ENCODE measurements at places on chromosomes 12 and 14.

- no peak for ATAC-seq
Observed at GRCh38 chr14:87331991-87332390, 661.0 kb downstream of the GALC start.

DNA sequence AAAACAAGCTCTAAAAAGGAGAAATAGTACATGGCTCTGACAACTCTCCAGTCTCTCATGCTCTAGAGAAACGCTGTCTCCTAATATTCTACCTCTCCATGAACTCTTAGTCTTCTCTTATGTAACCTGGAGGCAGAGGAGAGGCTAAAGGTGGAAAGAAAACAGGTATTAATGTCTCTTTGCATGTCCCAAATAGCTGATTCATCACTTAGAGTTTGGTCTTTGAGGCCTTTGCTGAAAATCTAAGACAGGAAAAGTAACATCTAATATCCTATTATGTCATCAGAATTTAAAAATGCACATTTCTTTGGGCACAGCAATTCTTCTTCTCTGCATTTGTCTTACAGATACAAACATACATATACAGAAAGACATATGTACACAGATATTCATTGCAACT lies 127.2 kb downstream of the DHRS2 start:
- ATAC-seq, result no peak

DNA sequence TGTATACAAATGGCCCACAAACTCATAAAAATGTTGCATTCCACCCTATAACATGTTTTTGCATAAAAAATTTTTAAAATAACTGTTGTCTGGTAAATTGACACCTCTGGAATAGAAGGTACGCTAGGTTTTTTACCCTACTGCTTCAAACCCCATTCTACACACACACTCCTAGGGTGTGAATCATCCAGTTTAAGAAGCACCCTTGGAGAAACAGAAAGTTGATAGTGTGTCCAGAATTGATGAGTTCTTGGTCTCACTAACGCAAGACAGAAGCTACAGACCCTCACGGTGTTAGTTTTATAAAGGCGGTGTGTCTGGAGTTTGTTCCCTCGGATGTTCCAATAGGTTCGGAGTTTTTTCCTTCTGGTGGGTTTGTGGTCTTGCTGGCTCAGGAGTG lies 158.5 kb downstream of the KLRB1 start:
- no peak for ATAC-seq

DNA sequence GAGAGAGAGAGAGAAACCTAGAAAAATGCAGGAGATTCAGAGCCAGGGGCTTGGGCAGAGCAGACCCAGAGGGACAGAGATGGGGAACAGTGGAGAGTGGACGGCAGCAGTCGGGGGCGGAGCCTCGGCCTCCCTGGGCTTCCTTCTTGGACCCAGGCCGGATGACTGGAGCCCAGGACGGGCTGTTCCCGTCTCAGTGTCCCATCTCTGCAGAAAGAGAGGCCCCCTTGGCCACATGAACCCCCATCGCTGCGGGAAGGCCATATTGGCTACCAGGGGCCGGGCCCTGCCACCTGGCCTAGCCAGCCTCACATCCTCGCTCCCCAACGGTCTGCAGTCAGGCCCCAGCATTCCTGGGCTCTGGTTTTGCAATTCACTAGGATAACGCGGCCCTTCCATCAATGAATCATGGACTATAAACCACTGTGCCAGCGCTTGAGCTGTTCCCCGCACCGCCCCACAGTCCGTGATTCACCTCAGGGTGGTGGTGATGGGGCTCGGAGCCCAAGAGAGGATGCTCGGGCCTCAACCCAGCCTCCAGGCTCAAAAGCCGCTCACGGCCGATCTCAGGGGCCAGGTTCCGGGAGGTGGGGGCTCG lies 116.5 kb downstream of the RFLNA start:
- ATAC-seq, result no peak

DNA sequence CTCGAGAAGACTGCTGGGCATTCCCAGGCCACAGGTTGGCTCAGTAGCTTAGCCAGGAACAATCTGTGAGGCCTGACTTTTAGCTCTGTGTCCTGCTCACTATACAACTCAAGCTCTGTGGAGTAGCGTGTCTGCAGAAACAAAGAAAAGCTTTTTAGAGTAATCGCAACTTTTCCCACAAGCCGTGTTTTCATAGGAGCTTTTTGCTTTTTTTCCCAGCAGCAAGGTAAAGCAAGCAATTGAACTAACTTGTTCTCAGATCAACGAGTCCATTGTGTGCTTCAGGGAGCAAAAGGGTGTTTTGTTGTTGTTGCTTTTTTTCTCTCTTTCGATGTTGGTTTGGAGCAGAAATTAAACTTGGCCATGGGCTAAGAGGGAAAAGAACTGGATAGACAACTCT lies 97.3 kb upstream of the BCL2L14 start:
- ATAC-seq, result no peak
